ENCODE measurements at places on chromosomes 7 and 10. TPM values are rescaled to one million over a fixed set of nuclear protein-coding genes. Genes with fewer than 3 reads are reported as not detected.
A peak's percentile ranks its signal among the peaks of the same experiment; 100 is the strongest.

The TAS2R4 gene
- 0.54 TPM for total RNA-seq

The TRIM73 gene
- 6.4 TPM for total RNA-seq

The OR2A12 gene
- not detected for total RNA-seq

The NPC1L1 gene
- 0.07 TPM for total RNA-seq

The FBXL13 gene
- total RNA-seq: 1.4 TPM

DNA sequence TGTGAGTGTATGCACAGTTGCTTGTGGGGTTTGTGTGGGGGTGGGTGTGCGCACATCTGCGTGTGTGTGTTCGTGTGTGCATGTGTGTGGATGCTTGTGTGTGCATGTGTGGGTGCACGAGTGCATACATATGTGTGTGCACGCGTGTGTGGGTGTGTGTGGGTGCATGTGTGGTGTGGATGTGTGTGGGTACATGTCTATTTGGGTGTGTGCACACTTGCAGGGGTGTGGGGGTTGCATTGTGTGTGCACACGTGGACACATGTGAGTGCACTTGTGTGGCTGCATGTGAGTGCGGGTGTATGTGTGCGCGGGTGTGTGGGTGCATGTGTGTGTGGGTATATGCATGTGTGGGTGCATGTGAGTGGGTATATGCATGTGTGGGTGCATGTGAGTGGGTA is 73.7 kb downstream of the NKX6-2 start:
- no peaks in the 10 kb centered on the region for H3K4me1 ChIP-seq

The SPOCK2 gene
- 134 TPM for total RNA-seq

The GLI3 gene
- not detected for total RNA-seq

- DNase-seq: no peak
- no peak overlapping the region for H3K27ac ChIP-seq
- H3K4me1 ChIP-seq: no peaks in the 10 kb centered on the region
Measured at GRCh38 chr7:78435355-78435754, 636.8 kb downstream of the PHTF2 start.

- peaks cover 28% of the 10 kb centered on the region for H3K4me1 ChIP-seq
- no peak for DNase-seq
- peak overlapping the region; percentile 52 for H3K4me3 ChIP-seq
- H3K36me3 ChIP-seq: peaks cover 7% of the 10 kb centered on the region
- H3K27ac ChIP-seq: peak overlapping the region; percentile 58
Measured at GRCh38 chr10:29702273-29703164, 67.7 kb upstream of the SVIL start.

- no peaks in the 10 kb centered on the region for H3K36me3 ChIP-seq
- H3K4me3 ChIP-seq: no peak overlapping the region
- H3K27me3 ChIP-seq: peaks cover 5% of the 10 kb centered on the region
- peaks cover 21% of the 10 kb centered on the region for H3K4me1 ChIP-seq
Measured at GRCh38 chr7:116148626-116149025, 61.7 kb upstream of the TES start.

DNA sequence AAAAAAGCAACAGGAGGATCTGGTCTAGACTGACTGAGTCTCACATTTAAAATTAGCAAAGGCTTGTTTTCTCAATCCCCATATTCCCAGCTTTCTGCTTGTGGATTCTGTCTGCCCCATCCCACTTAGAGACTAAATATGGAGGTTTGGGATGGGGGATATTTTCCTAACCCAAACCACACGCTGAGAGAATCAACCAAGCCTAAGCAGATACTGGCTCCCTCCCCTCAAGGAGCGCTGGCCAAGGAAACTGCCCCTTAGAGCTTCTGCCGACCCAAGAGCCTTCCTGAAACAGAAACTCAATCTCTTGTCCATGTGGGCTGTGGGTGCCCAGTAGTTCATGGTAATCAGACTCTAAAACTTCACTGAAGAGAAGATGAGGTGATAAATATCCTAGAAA is 3.9 kb downstream of the FFAR4 start:
- DNase-seq: no peak
- no peak overlapping the region for H3K4me3 ChIP-seq
- no peaks in the 10 kb centered on the region for H3K36me3 ChIP-seq
- H3K27ac ChIP-seq: no peak overlapping the region

- no peak for DNase-seq
- no peaks in the 10 kb centered on the region for H3K4me1 ChIP-seq
- H3K36me3 ChIP-seq: no peaks in the 10 kb centered on the region
- H3K27me3 ChIP-seq: no peaks in the 10 kb centered on the region
- H3K4me3 ChIP-seq: no peak overlapping the region
- no peak overlapping the region for H3K27ac ChIP-seq
Measured at GRCh38 chr10:1309617-1310270, 253.6 kb downstream of the WDR37 start.
